ENCODE measurements at places on chromosomes 2 and 18.

GRCh38 chr2:65678779-65679391 lies 246.5 kb upstream of the SPRED2 start:
- DNase-seq, result no peak

- no peak for DNase-seq
These were observed 46.3 kb downstream of the MTCL1 start for GRCh38 chr18:8751692-8752091.

DNA sequence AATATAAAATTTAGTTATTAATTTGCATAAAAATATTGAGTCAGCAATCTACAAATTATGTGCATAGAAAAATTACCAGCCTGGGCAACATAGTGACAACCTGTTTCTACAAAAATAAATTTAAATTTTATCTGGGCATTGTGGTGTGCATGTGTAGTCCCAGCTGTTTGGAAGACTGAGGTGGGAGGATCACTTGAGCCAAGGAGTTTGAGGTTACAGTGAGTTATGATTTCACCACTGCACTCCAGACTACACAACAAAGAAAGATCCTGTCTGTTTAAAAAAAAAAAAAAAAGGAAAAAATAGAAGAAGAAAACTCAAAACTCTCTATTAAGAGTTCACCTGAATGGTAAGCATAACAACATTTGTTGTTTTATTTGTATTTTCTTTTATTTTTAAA lies 1048.4 kb upstream of the CDH2 start:
- no peak for DNase-seq

GRCh38 chr2:205197468-205198139 lies 484.7 kb upstream of the NRP2 start:
- DNase-seq, result no peak

GRCh38 chr2:166360906-166361305 lies 14.8 kb downstream of the SCN9A start:
- no peak for DNase-seq

DNA sequence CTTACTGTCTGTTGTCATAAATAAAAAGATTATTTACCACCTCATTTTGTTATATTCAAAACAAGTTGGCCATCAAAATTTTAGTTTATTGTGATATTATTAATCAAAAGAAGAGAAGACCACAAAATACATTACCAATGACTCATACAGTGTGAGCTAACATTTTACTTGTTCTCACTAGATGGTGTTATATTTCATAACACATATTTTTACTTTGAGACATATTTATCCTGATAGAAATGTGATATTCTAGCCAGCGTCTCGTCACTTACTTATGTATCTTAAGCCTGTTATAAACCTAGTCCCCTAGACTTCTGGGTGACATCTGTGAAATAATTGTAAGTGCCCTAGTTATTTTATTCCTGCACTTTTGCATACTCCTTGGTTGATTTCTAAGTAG lies 263.2 kb downstream of the CDH7 start:
- DNase-seq, result no peak

- DNase-seq, result no peak
These were observed 282.4 kb upstream of the CYRIA start for GRCh38 chr2:16948053-16948452.

GRCh38 chr2:74528600-74529356 lies 728 bp downstream of the AUP1 start:
- DNase-seq, result no peak

GRCh38 chr2:97979904-97980303 lies 15.8 kb downstream of the TMEM131 start:
- no peak for DNase-seq

DNA sequence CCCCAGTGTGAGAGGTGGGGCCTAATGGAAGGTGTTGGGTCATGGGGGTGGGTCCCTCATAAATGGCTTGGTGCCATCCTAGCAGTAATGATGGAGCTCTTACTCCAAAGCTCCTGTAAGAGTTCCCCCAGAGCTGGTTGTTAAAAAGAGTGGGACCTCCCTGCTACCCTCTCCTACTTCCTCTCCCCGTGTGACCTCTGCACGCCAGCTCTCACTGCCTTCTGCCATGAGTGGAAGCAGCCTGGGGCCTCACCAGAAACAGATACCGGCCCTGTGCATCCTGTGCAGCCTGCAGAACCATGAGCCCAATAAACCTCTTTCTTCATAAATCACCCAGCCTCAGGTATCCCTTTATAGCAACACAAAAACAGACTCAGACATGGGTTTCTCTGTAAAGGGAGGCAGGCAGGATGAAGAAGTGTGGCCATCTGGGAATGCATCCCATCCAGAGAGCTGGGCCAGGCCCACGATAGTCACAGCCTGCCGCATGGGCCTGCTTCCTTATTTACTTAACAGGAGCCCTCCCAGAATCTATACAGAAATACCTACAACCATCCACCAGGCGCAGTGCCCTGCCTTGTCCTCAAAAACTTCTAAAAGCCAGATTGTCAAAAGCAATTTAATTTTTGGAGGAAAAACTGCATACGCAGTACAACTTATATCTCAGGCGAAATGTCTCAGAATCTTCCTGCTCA lies 7.5 kb downstream of the PRLH start:
- DNase-seq, result no peak

DNA sequence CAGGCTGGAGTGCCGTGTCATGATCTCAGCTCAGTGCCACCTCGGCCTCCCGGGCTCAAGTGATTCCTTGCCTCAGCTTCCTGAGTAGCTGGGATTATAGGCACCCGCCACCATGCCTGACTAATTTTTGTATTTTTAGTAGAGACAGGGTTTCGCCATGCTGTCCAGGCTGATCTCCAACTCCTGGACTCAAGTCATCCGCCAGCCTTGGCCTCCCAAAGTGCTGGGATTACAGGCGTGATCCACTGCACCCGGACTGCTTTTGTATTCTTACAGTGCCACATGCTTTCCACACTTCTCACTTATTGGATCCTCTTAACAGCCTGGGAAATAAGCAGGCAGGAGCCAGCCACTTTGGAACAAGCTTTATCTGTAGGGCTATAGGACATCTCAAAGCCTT lies 25.3 kb upstream of the BCL2L11 start:
- no peak for DNase-seq

DNA sequence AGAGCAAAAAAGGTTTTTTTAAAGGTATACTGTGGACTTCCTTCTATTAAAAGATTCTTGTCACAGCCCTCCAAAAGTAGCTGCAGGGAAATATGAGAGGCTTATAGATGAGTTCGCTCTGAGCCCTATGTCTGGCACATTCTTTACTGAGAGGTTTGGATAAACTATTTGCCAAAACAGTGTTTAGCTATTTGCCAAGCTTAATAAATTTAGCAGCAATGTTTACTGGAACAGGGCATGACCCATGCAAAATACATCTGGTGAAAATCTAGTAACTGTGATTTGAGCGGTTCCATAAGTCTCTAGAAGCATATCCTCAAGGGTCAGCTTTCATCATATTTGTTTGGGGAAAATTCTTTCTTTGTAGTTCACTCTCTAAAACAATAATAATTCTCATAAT lies 1696.7 kb upstream of the PIK3C3 start:
- DNase-seq, result no peak

GRCh38 chr2:236861196-236861875 lies 224.4 kb upstream of the COPS8 start:
- DNase-seq, result no peak

- no peak for DNase-seq
These were observed 11.3 kb downstream of the APOB start for GRCh38 chr2:21032338-21033236.

DNA sequence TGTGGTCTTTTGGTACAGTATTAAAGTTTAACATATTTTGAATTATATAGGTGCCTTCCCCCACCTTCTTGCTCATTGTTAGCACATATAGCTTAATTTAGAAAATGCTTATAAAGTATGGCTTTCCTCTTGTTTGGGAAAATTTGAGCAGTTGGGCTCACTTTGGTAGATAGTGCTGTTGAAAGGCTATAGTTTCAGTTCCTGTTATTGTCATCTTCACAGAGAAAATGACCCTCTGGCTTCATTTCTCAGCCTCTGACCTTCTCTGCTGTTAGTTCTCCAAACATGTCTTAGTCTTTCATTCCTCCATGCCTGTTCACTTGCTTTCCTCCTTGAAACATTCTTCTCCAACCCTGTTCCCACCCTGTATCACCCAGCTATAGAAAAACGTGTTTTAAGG lies 200.6 kb downstream of the WDR7 start:
- no peak for DNase-seq

DNA sequence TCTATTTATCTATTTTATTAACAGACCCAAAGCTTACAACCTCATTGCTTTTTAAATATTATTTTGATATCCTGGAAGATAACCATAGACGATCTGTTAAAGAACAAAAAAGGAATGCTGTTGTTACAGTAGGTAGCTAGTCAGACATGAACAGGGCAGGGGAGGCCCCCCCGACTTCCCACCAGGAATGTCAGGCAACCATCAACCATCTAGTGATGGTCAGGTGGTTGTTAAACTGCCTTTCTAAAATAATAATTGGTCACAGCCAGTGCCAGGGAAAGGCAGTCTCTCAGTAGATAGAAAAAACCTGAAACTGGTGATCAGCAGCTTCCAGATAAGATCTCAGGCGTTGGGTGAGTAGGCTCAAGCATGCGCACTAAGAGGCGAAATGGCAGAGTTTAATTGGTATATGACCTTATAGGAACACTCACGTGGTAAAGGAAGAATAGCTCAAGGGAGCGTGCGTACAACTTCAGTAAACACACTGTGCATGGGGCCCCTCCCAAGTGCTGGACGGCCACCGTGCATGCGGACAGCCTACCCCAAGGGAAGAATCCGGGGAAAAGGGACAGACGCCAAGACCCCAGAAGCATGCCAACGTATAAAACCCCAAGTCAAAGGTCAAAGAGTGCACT lies 32.5 kb upstream of the CCL20 start:
- no peak for DNase-seq

DNA sequence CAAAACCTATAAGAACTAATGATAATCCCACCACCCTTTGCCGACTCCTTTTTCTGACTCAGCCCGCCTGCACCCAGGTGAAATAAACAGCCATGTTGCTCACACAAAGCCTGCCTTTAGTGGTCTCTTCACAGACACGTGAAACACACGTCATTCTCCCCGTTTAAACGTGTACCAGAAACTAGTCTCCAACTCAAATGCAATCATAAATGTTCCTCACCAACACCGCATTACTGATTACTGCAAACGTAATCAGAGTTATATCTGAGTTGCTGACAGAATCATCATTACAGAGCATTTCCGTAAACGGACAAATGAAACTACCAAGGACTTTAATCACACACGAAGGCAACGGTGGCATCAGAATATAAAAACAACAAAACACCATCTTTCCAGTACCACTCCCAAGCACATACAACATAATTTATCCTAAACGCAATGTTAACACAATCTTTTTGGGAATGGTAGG lies 1.9 kb downstream of the CLK1 start:
- DNase-seq, result peak; percentile 35
